ENCODE measurements at places on chromosomes 2 and 18. TPM values are rescaled to one million over a fixed set of nuclear protein-coding genes. Genes with fewer than 3 reads are reported as not detected.

DNA sequence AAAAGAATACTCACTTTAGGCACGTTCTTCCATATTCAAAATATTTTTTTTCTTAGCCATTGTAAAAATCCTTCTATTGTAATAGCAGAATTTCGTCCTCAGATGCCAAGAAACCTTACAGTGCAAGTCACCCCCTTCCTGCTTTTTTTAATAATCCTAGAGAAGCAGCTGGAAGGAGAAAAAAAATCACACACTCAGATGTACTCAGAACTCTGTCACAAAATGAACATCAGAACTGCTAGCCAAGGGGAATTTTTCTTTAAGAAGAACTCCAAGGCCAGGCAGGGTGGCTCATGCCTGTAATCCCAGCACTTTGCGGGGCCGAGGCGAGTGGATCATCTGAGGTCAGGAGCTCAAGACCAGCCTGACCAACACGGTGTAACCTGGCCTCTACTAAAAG is 127.3 kb upstream of the SPATS2L start:
- DNase-seq = no peak

DNA sequence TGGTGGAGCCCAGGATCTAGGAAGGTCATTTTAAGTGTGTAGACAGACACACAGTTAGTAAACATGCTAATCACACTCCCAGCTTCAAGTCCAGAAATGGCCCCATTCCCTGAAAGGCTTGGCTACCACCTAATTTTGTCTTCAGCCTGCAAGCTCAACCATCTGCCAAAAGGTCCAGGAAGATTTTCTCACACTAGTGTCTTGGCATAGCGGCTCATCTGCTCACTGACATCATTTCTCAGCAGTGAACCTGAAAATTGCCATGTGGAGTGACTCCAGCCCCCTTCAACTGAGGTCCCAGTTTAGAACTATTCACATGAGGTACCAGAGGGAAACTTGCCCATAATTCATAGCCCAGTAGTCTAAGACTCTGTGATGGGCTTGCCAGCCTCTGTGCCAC is 748.9 kb downstream of the LRP1B start:
- DNase-seq = no peak

PAIP2B gene
- 30.7 TPM for total RNA-seq

- no peak for DNase-seq
Measured at GRCh38 chr2:11397513-11397912, 53.1 kb upstream of the ROCK2 start.

GRCh38 chr2:12347066-12347493 is 369.7 kb upstream of the TRIB2 start:
- DNase-seq = no peak

GRCh38 chr18:44518091-44518615 is 162.5 kb upstream of the SETBP1 start:
- DNase-seq = no peak

- DNase-seq = no peak
Measured at GRCh38 chr2:120936476-120937334, 201.0 kb downstream of the GLI2 start.
